Head of caudate nucleus (tissue), 42 donors: ENCODE measurements at places on chromosomes 4 and X.
A peak's percentile ranks its signal among the peaks of the same experiment; 100 is the strongest.

- no peak for DNase-seq
Measured at GRCh38 chr4:124030147-124030546, 633.6 kb downstream of the SPRY1 start.

- no peak for DNase-seq
Measured at GRCh38 chrX:43266487-43266886, 389.6 kb upstream of the MAOA start.

DNA sequence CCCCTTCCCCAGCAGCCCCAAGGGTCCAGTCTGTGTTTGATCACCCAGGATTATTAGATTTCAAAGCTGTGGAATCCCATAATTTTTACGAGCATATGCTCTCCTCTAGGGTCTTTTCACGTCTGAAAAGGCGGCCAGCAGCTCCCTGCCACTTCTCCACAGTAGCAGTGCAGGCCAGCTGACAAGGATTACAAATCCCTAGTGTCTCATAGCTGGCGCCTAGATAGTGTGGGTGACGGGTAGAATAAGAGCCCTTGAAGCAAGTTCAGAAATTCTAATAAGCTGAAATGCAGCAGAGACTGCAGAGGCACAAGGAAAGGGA is 79.4 kb downstream of the RLIM start:
- no peak for DNase-seq

GRCh38 chrX:16567681-16568080 is 82.3 kb upstream of the S100G start:
- DNase-seq = no peak

- DNase-seq = no peak
Measured at GRCh38 chr4:25020236-25020635, 10.5 kb downstream of the LGI2 start.

DNA sequence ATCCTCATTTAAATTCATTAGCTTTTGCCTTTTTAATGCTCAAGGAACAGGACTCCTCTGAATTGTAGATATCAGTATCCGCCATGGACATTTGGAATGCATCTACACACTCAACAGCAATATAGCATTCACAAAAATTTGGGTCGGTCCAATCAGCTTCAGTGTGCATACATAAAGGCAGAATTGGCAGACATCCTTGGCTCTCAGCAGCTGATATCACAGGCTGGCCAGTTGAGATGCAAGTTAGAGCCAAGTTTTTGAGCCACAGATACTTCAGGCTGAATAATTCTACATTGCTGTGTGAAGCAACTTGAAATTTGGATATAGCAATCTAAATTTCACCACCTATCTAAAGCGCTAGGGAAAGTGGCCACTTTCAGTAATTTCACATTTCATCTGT is 821.1 kb downstream of the PCDH19 start:
- no peak for DNase-seq

GRCh38 chrX:109327251-109327650 is 154.6 kb downstream of the GUCY2F start:
- no peak for DNase-seq

DNA sequence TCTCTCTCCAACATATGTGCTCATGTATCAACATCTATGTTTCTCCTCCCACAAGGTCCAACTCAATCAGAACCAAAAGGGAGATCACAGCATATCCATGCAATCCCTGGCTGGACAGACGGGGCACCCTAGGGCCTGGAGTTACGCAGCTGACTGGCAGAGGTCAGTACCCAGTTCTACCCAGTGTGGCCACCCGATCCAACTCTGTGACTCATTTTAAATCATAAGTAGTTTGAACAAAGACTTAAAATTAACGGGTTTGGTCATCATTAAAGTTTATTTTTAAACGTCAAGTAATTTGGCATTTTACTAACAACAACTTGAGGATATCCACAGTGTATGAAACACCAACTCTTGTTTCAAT is 59.5 kb downstream of the APBB2 start:
- peak; percentile 49 for DNase-seq

- no peak for DNase-seq
Measured at GRCh38 chr4:151287409-151287808, 10.4 kb downstream of the PRSS48 start.

GRCh38 chrX:64394059-64394873 is 986 bp downstream of the MTMR8 start:
- no peak for DNase-seq

GRCh38 chrX:152637649-152638442 is at the start of gene GABRQ:
Gene GABRQ, plus strand, starts transcription at chrX:152637895. Its CDS starts 308 bp downstream, at chrX:152638203.
- no peak for DNase-seq

DNA sequence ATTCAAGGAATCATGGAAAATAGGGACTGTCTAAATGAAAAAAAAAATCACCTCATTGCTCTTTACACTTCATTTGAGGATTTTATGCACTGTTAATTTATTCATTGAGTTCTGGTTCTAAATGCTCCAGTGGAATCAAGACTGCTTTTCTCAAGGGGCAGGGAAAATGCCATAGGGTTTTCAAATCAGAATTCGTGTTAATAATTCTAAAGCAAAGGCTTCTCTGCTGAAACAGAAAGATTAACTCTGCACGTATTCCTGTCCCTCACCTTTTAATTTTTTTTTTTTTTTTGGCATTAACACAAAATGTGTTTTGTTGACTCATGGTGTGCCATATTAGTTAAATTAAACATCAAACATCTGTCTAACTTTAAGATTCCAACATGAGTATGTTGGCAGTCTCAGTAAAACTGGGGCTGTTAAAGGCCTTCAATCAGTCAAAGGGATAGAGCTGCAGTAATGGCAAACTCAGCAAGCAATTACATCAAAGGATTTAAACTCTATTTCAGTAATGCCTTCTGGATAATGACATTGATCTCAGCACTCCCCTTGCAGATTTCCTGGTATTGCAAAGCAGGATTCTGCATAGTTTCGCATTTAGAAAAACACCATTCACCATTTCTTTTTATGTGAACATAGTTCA is 878.1 kb downstream of the RAPGEF2 start:
- no peak for DNase-seq

- no peak for DNase-seq
Measured at GRCh38 chr4:83890816-83891215, 354.9 kb downstream of the GPAT3 start.

- DNase-seq = no peak
Measured at GRCh38 chrX:153455571-153455970, 9.7 kb upstream of the TREX2 start.

GRCh38 chr4:5424211-5424610 is 284.1 kb downstream of the EVC2 start:
- no peak for DNase-seq
